ENCODE measurements at places on chromosomes 5 and 9.

DNA sequence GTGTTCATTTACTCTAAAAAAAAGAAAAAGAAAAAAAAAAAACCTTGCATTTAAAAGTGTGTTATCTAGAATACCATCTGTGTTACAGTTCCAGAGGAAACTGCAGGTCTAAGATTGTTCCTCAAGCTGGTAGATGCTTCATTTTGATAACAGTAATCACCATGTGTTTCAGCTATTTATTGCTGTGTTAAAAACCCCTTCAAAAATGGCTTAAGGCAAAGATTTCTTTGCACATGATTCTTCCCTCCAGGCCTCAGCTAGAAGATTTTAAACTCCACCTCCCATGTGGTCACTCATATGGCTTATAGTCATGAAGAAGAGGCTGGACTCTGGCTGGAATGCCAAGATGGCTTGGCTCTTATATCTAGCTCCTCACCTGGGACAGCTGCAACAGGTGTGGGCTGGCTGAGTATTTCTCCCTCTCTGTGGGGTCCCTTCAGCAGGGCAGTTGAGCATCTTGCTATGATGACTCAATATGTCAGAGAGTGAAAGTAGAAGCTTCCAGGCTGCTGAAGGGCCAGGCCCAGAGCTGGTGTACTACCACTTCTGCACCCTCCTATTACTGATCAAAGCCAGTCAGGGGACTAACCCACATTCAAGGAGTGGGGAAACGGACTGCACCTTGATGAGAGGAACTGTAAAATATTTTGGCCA is 920.4 kb upstream of the DMAC1 start:
- DNase-seq: no peak

GRCh38 chr9:89972535-89972934 is 367.7 kb downstream of the GADD45G start:
- no peak for DNase-seq

DNA sequence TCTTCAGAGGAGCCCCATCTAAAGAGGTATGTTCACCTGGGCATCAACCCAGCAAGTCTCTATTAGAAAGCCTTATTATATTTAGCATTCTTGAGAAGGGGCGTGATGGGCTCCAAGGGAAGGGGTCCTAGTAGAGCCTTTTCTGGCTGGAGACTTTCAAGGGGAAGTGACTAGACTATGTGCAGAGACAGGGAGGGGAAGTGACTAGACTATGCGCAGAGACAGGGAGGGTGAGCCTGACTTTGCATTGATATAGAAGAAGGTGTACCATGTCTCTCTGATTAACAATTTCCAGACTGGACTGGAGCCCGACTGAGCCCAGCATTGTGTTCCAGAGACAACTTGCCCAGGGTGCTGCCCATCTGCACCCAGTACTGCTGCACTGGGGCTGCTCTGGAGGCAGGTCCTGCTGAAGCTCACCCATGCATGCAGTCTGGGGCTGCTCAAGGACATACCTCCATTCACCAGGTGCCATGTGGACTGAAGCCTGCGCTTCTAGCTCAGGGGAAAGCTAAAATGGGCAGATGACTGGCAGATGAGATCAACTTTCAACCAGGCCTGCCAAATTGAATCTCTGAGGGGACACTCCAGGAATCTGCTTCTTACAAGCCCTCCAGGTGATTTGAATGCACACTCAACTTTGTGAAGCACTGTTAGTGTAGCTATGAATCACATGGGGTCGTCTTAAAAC is 83.0 kb upstream of the GNA14 start:
- no peak for DNase-seq

GRCh38 chr9:69261636-69262035 is 63.4 kb upstream of the ENTREP1 start:
- no peak for DNase-seq

DNA sequence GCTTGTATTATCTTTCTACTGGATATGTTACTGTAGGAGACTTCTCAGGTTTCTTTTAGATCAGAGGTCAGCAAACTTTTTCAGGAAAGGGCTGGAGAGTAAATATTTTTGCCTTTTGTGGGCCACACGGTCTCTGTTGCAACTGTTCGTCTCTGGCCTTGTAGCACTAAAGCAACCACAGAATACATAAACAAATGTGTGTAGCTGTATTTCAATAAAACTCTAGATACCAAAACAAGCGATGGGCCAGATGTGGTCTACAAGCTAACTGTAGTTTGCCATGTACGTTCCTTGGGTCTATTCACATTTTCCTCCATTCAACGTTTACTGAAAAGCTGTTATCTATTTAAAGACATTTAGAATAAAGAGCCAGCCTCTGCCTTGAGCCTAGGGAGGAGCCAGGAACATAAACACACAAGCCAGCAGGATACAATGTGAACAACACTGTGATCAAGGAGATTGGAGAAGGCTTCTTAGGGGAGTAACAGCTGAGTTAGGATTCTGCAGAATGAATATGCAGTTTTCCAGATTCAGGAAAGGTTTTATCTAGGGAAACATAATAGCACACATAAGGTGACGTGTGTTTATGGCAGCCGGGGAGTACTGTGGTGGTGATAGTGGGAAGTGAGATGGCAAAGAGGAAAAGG is 33.0 kb upstream of the HOMER1 start:
- no peak for DNase-seq

DNA sequence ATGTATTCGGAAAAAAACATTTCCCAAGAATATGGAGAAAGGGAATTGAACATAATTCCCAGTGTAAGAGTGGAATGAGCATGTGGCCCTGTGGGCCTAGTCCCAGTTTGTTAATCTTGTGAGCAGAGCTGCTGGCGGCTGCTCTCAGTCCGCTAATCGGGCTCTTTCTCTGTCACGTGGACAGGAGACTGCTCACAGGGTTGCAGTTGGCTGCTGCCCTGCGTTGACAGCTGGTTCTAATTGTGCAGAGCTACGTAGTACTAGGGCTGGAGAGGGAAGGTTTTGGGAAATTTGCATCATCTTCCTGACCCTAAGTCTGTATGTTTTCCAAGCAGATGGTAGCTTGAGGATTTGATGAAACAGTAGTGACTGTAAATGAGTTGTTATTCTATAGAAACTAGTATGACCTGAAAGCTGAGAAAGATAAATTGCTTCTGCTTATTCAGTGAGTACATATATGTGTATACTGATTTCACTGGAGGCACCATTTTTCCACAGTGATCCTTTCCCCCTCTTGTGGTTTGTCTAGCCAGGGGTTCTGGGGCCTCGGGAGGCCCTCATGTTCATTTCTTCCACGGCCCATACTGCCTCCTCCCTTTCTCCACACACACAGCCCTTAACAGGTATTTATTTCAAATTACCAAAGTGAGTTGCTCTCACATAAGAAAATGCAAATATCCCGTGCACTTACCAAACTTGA is 100.6 kb downstream of the ANGPTL2 start:
- DNase-seq: no peak

- no peak for DNase-seq
Observed at GRCh38 chr9:34382879-34383278, 6.2 kb upstream of the MYORG start.

DNA sequence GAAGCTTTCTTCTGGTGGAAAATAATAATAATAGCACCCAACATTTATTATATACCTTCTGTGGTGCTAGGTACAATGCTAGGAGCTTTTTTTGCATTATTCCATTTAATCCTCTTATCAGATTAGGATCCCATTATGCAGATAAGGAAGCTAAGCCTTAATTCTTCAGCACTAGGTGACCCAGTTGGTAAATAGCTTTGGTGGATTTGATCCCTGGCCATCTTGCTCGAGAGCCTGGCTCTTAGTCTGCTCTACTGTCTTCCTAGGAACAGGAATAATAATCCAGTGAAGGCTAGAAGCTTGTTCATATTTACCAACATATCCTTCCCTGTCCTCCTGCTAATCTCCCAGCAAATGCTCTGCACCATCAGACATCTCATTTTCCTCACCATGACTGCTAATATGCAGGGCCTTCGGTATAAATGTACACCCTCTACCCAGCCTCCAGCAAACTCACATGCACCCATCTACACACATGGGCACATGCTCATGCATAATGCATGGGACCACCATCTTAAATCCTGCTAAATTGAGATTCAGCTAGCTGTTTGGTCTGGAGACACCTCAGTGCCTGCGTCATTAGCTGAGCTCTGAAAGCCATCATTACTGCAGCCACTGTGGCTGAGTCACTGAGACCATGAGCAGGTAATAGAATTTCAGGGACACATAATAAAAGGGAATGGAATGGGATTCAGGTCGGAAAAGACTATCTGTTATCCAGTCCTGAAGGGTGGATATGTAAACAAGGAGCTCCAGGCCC is 87.5 kb downstream of the TRIM32 start:
- DNase-seq: no peak

DNA sequence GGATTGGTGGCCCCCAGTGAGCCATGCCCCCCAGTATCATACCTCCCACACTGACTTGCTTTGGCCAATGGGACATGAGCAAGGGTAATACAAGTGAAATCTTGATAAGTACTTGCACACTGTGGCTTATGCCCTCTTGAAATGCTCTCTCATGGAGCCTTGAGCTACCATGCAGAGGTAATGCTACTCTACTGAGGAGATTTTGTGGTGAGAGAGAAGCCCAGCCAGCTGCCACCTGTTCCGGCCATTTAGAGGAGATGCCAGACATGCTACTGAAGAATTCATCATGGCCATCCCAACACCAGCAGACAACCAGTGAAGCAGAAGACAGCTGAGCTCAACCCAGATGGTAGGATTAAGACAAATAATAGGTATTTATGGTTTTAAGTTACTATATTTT is 299.5 kb downstream of the MEF2C start:
- DNase-seq: no peak

DNA sequence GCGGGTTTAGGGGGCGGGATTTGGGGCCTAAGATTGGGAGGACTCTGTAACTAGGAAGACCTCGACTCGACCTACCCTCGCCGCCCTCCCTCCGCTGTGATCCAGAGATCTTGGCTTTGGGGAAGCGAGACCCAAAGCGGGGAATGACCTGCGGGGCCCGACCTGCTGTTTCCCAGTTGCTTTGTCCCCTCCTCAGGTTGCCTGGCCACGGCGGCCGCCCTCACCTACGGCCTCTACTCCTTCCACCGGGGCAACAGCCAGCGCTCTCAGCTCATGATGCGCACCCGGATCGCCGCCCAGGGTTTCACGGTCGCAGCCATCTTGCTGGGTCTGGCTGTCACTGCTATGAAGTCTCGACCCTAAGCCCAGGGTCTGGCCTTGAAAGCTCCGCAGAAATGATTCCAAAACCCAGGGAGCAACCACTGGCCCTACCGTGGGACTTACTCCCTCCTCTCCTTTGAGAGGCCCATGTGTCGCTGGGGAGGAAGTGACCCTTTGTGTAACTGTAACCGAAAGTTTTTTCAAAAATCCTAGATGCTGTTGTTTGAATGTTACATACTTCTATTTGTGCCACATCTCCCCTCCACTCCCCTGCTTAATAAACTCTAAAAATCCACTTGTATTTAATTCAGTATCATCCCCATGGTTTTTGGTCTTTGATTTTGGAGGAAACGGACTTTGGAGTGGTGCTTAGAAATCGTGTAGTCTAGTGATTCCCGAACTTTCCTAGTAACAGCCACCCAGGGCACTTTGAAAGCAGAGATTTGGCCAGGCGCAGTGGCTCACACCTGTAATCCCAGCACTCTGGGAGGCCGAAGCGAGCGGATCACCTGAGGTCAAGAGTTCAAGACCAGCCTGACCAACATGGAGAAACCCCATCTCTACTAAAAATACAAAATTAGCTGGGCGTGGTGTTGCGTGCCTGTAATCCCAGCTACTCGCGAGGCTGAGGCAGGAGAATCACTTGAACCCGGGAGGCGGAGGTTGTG is 878 bp downstream of the HIGD2A start:
- DNase-seq: no peak

DNA sequence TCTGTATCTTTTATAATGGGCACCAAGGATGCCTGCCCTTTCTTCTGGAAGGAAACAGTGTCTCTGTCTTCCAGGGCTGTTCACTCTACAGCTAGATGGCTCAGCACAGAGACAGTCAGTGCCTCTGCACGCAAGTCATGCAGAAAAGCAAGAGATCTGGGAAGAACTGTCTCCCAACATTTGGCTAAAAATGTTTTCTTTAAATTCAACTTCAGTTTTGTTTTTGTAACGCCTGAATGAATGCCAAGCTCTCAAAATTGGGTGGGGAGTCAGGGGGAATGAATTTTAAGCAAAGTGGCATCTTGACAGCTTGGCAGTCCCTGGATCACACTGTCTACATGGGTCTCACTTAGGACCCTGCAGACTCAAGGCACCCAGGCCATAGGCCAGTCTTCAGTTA is 12.6 kb downstream of the OLFML2A start:
- DNase-seq: no peak
